ENCODE measurements at places on chromosomes 6 and 20. TPM values are rescaled to one million over a fixed set of nuclear protein-coding genes. Genes with fewer than 3 reads are reported as not detected.

Gene LRRN4
- not detected for total RNA-seq

Gene PAX1
- not detected for total RNA-seq

Gene SLC26A8
- total RNA-seq: not detected

Gene TNF
- not detected for total RNA-seq

DNA sequence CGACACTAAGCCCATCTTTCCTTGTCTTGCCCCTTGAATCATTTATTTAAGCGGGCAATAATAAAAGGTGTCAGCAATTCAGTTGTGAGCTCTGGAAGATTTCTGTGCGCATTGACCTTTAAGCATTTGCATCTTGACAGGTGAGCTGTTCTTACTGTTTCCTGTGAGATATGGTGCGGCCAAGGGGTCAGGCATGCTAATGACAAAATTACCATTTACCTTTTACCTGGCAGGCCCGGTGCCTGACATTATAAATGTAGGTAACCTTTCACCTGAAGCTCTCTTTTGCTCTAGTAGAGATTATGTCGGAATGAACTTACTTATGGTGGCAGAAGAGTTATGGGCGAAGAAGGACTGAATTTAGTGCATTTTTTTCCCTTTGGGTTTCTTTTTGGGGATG, 89.3 kb upstream of the EEF1E1 start:
- no peak for DNase-seq

DNA sequence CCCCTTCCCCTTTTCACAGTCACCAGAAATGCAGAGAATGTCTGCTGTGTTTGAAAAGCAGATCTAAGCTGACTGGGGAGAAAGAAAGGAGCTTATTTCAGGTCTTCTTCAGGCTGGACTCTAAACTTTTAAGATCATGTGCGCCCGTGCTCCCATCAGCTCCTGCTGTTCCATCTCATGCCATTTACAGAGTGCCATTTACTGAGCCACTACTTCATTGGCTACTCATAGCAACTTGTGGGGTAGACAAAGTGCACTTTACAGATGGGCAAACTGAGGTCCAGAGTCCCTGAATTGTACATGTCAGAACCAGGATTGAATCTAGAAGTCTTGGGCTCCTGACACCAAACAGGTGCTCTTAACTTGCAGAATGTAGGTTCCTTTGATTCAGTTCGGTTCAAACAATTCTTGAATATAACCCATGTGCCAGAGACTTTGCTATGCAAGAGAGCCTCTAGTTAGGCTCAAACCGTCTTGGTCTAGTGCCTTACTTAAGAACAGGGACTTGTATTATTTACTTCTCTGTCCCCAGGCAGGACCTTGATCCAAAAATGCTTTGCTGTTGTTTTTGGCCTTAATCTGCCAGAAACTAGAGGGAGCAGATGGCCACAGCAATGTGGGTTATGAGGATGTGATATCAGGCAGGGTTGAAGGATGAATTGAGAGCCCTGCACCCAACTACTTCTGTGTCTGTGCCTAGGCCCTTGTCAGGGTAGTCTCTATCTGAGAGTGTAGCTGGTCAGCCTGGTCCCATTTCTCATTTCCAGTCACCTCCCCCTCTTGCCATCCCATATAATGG, 56.4 kb downstream of the RALY start:
- DNase-seq: no peak

Gene OPN5
- total RNA-seq: not detected

DNA sequence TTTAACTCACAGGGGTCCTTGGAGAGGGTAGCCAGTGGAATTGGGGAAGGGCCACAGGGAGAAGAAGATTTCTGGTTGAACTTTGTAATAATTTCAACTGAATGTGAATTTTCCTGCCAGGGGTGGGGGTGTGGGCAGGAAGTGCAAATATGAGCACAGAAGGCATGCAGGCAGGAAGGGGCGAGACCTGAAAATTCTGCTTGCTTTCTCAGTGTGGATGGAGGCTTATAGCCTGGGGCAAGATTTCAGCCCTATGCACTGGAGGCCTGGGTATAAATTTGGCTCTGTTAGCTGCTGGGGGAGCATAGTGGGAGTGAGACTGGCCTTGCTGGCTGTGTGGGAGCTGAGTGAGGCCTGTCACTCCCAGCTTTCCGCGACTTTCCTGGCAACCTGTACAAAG, 54.4 kb downstream of the PERP start:
- no peak for DNase-seq

DNA sequence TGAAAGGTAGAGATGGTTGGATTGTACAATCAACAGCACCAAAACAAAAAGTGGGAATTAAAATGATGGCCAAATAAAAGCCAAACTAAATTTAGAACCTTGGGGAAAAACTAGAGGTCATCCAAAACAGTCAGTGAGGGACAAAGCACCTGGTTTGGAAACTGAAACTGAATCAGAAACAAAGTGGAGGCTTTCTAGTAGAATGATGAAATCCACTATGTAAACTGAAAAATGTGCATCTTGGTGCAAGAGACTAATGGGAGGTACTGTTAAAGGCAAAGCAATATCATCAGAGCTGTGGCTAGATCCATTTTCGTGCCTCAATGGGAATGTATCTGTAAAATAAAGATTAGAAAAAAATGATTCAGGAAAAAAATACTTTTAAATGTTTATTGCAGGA, 380.0 kb upstream of the GJE1 start:
- DNase-seq: no peak

GRCh38 chr20:1832634-1833033, 62.6 kb upstream of the SIRPA start:
- no peak for DNase-seq

All from uterus (tissue), 4 donors.